Memory B cell (primary cell): ENCODE measurements at places on chromosomes 6 and 20.

- DNase-seq: no peak
Observed at GRCh38 chr6:25641377-25641776, 10.6 kb upstream of the SCGN start.

- DNase-seq: no peak
Observed at GRCh38 chr6:155980014-155980767, 524.6 kb upstream of the NOX3 start.

DNA sequence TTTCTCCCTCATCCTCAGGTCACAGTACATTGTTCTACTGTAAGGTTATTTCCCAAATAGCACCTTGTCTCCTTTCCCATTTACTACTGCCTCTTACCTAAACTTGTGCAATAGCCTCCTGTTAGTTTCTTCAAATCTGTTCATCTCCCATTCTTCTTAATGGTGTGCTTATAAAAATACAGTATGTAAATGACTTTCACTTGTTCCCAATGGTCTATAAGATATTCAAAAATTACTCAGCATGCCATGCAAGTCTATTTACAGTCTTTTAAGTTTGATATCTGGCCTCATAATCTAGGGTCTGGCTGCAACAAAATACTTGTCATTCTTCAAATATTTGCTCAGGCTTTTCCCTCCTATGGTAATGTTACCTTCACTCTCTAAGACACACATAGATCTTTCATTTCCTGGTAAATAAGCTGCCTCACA is 31.5 kb upstream of the RHAG start:
- no peak for DNase-seq

DNA sequence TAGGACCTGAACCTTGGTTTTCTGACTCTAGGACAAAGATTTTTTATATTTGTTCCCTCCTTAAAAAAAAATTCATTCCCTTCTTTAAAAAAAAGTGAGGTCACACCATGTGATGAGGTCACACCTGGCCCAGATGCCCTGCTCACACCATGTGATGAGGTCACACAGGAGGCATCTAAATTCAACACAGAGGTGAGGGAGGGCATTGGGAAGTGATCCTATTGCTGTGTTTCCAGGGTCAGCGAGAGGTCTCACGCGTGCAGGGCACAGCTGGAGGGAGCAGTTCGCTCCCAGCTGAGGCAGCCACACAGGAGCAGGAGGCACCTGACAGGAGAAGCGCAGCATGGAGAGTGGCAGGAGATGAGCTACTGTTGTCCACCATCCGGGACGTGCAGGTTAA is 92.5 kb downstream of the SLC22A23 start:
- DNase-seq: no peak

DNA sequence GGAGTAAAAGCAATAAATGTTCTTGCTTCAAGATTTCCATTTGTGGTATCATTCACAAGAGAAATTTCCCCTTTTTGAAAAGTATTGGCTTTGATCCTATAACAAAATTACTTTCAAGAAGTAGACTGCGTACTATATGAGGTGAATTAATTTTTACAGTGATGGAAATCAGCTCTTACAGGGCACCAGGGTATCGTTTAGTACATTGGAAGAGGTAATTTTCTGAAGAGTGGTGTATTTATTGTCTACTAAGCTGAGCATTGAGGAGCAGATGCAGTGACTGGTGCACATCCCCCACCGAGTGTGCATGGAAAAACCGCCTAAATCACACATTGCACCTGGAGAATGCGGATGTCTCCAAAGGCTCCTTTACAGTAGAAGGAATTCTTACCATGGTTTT is 209.5 kb downstream of the SAMD5 start:
- DNase-seq: no peak

- no peak for DNase-seq
Observed at GRCh38 chr6:16933961-16934360, 167.9 kb upstream of the STMND1 start.

GRCh38 chr6:138620630-138621029 is 121.3 kb upstream of the NHSL1 start:
- DNase-seq: no peak
